ENCODE measurements at places on chromosomes 7 and 10. TPM values are rescaled to one million over a fixed set of nuclear protein-coding genes. Genes with fewer than 3 reads are reported as not detected.

PVRIG gene
- total RNA-seq, result not detected

ERVW-1 gene
- not detected for total RNA-seq

PGAM2 gene
- not detected for total RNA-seq

CRTAC1 gene
- total RNA-seq, result 1.6 TPM

Data from A549 treated with AZD2906 at 1 μM for 4 hours (cell line).